ENCODE measurements at places on chromosomes 7 and 10.

DNA sequence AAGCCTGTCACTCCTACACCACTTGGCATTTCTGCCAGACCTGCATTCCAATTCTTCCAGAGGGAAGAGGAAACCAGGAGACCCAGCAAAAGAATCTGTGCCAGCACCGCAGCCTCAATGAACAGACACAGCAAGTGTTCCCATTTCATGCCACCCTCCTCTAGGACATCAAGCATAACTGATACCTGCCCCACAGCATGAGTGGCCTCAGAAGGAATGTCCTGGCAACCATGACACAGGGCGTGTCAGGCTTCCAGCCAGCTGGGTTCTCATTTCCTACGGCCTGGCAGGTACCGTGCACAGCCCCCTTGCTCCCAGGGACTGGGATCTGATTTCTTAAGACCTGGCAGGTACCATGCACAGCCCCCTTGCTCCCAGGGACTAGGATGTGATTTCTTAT lies 7.8 kb downstream of the MAD1L1 start:
- DNase-seq, result no peak

DNA sequence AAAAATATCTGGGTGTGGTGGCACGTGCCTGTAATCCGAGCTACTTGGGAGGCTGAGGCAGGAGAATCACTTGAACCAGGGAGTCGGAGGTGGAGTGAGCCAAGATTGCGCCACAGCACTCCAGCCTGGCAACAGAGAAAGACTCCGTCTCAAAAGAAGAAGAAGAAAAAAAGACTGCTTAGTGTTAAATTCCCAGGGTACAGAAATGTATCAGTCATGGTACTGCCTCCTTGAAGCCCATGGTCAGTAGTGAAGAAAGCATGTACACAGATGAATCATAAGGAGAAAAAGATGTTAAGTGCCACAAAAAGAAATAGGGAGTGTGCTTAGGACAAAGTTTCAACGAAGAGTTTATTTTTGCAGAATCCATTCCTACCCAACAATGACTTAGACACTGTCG lies 62.5 kb upstream of the KMT2E start:
- DNase-seq, result no peak

DNA sequence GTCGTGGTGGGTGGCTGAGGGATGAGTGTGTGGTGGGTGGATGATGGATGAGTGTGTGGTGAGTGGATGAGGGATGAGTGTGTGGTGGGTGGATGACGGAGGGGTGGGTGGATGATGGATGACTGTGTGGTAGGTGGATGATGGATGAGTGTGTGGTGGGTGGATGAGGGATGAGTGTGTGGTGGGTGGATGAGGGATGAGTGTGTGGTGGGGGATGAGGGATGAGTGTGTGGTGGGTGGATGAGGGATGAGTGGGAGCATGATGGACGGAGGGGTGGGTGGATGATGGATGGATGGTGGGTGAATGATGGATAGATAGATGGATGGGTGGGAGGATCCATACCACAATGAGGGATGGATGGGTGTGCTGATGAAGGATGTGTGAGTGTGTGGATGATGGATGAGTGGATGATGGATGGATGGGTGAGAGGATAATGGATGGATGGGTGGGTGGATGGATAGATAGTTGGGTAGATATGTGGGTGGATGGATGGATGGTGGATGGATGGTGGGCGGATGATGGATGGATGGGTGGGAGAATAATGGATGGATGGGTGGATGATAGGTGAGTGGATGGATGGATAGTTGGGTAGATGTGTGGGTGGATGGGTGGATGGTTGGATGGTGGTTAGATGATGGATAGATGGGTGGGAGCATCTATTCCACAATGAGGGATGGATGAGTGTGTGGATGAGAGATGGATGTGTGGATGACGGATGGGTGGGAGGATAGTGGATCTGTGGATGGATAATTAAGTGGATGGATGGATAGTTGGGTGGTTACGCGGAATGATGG lies 266.8 kb downstream of the CELF2 start:
- DNase-seq, result no peak

DNA sequence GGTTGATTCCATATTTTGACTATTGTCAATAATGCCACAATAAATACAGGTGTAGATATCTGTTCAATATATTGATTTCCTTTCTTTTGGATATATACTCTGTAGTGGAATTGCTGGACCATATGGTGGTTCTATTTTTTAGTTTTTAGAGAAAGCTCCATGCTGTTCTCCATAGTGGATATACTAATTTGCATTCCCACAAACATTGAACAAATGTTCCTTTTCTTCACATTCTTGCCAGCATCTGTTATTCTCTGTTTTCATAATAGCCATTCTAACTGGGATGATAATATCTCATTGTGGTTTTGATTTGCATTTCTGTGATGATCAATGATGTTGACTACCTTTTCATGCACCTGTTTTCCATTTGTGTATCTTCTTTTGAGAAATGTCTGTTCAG lies 973.7 kb downstream of the REEP3 start:
- DNase-seq, result no peak

DNA sequence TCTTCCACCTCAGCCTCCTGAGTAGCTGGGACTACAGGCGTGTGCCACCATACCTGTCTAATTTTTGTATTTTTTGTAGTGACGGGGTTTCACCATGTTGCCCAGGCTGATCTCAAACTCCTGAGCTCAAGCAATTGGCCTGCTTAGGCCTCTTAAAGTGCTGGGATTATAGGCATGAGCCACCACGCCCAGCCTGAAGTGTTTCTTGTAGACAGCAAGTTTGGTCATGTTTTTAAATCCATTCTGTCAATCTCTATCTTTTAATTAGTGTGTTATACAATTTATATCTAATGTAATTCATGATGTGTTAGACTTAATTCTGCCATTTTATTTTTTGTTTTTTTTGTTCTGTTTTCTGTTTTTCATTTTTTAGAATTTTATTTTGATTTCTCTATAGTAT lies 17.2 kb upstream of the MXI1 start:
- no peak for DNase-seq

DNA sequence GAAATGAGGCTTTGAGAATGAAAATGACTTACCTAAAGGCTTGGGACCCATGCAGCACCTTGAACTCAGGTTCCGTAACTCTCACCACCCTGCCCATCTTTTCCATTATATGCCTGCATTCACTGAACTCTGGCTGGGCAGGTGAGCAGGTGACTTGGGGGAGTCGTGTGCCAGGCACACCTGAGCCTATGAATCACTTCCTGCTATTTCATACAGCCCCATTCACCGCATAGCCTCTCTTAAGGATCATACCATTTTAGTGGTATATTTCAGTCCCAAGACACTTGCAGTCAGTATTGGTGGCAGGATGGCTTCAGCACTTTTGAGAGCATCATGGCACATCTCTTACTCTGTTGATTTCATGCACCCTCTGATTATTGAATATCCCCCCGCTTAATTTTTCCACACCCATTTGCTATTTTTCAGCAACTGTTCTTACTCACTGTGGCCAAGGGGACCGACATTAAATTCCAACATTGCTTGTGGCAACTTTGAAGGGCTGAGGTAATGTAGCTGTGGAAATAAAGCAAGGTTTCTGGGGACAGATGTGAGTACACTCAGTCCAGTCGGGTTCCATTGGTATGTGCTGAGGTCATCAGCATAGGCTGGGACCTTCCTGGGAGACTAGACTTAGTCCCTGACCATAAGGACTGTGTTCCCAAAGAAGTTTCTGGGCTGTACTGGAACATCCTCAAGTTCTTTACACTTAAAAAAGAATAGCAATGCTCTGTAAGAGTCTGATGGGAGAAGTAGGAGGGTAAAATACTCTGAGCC lies 39.8 kb upstream of the ZNF438 start:
- DNase-seq, result no peak

DNA sequence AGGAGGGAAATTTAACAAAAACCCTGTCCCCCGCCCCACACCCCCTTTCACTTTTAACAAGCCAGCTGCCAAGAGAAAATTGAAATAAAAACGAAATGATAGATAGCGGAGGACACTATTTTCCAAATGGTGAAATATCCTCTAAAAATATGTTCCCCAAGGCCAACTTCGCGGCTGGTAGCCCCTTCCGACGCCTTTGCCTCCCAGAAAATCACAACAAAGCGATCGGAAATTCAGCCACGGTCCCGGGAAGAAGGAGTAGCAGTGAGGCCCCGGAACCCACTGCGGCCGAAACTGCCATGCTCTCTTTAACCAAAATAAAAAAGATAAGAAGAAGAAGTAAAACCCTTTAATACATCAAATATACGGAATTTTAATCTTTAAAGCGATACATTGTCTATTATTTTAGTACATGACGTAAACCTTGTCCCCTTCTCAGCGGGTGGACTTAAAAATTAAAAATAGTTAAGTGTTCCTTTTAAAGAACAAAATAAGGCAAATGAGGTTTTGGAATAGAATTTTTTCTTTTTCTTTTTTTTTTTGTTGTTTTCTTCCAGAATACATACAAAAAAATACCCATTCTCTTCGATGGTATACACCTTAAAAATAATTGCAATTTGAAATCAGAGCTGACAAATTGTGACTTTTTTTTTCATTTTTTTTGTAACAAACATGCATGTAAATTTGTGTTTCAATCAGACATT lies 3.9 kb downstream of the ZNF503 start:
- no peak for DNase-seq

GRCh38 chr7:28290496-28290895 lies 109.9 kb upstream of the JAZF1 start:
- no peak for DNase-seq

- DNase-seq, result peak; percentile 39
Observed at GRCh38 chr7:100675581-100676350, 2.2 kb downstream of the GNB2 start.

- DNase-seq, result no peak
Observed at GRCh38 chr7:12092499-12093130, 118.5 kb upstream of the TMEM106B start.

DNA sequence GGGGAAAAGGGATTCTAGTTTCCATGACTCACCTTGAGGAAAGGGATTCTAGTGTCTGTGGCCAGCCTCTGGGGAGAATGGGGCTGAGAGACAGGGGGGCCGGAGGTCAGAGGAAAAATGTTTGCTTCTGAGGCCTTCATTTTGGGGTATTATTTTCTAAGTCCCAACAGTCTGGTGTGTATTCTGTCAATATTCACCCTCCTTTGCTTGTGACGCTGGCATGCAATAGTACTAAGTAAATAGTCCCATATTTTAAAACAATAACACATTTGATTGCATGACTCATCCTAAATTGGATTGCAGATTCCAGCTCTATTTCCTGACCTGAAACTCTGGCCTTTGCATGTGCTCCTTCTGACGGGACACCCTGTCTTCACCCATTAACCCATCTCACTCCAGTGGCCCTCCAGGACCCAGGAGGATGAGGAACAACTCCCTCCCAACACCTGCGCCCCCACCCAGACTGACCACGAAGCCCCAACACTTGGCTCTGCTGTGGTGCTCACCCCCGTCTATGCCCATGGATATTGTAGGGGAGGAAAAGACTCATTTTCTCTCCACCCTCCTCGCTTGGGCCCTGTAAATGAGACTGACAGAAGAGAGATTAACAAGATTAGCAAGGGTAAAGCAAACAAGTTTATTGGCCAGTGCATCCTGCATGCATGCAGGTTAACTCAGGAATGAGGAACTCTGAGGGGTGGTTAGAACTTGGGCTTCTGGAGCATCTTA lies 495.6 kb upstream of the KLF6 start:
- DNase-seq, result no peak

DNA sequence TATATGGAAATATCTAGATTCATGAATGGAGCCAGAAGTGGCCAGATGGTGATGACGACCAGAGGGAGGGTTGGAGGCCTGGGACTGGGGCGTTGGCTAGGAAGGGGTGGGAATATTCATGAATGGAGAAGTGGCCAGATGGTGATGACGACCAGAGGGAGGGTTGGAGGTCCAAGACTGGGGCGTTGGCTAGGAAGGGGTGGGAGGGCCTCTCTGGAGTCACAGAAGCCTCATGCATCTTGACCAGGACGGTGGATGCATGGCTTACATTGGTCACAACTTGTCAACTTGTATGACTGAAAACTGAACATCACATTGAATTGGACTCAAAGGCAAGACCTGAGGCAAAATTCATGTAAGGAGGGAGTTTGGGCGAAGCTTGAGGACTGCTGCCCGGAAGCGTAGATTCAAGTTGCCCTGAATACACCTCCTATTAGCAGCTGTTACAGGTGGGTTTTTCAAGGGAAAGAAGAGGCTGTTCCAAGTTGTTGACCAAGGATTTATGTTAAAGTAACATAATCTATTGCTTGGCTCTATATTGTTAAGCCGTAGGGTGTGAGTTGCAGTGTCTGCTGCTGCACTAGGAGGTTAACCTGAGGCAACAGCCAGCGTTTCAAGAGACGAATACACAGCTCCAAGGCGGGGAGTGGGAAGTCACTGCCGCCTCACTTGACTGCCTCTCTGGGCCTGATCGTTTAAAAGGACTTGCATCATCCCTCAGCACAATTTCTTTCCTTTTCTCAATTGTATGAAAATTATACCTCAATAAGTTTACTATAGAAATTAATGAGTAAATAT lies 55.1 kb upstream of the FAM20C start:
- DNase-seq, result no peak

GRCh38 chr10:79982861-79983260 lies 34.0 kb upstream of the SFTPD start:
- no peak for DNase-seq

DNA sequence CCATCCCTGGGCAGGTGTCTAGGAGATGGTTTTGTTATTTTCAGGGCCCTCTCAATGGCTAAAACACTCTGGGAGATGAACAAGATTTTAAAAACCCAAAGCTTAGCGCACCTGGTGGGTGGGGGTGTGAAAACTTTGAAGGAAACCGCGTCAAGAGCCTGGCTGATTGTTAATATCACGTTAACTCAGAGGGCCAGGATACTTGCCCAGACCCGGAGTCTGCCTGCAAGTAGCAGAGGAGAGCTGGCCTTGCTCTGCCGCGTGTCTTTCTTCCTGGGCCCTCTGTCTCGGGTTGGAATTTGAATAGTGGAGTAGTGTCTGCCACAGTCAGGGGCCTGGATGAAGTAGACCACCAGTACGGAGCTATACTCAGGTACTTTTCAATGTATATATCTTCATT lies 1.1 kb downstream of the MGMT start:
- DNase-seq, result no peak

- no peak for DNase-seq
Observed at GRCh38 chr7:101113836-101114235, 13.1 kb upstream of the SERPINE1 start.

- no peak for DNase-seq
Observed at GRCh38 chr10:75655791-75656451, 224.5 kb downstream of the LRMDA start.

DNA sequence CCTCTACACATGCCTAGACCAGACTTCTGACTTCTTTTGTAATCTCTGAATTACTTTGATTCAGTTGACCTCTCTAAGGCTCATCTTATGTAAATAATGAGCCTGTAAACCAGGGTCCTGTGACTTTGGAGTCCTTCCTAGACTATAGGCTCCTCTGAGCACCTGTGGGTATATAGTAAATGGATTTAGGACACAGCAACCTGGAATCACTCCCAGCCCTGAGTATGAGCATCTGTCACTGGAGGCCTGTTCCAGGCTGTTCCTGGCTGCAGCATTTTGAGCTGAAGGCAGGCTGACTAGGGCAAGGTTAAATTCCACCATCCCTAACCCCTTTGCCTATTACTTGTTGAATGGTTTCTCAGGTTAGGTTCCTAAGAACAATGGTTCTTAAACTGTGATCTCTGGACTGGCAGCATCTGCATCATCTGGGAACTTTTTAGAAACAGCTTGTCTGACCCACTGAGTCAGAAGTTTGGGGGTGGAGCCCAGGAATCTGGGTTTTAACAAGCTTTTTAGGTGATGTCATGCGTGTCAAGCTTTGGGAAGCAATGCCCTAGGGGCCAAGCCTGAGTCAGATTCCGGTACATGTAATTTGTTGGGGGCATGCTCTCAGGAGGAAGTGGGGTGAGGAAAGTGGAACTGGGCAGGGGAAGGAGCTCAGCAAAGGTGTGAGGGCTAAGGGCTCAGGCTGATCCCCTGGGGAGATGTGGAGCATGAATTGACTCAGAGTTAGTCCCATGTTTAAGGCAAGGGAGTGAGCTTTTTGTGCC lies 28.2 kb downstream of the MINDY4 start:
- peak; percentile 54 for DNase-seq
